ENCODE measurements at places on chromosomes 16 and 17.

- DNase-seq = no peak
Measured at GRCh38 chr16:28910086-28911031, 14.7 kb downstream of the RABEP2 start.

DNA sequence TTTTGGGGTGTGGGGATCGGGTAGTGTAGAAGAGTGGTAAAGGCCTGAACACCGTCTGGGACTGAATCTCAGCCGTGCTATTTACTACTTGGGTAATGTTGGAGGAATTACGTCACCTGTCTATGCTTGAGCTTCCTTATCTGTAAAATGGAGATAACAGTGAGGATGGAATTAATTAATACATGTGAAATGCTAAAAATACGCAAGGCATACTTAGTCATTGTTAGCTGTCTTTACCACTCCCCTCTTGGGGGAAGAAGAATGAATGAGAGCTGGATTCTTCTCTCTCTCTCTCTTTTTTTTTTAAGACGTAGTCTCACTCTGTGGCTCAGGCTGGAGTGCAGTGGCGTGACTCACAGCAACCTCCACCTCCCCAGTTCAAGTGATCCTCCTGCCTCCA lies 41.1 kb upstream of the TANGO6 start:
- no peak for DNase-seq

GRCh38 chr17:17805575-17805974 lies 31.2 kb downstream of the SREBF1 start:
- no peak for DNase-seq

GRCh38 chr16:13061691-13062090 lies 160.3 kb downstream of the SHISA9 start:
- DNase-seq = no peak

DNA sequence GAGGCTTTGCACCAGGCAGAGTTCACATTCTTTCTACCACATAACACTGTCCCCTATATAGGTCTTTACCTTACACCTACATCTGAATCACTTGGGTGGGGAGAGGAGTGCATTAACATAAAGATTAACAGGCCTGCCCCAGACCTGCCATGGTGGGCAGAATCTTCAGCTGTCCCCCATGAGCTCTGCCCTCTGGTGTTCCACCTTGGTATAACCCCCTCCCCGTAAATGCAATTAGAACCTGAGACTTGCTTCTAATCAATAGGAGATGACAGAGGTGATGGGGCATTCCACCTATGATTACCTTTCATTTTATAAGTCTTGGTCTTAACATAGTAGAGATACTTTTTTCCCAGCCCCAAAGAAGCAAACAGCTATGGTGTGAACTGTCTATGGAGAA lies 20.4 kb upstream of the GRIN2A start:
- no peak for DNase-seq

GRCh38 chr16:64711026-64711425 lies 410.8 kb downstream of the CDH11 start:
- DNase-seq = no peak

DNA sequence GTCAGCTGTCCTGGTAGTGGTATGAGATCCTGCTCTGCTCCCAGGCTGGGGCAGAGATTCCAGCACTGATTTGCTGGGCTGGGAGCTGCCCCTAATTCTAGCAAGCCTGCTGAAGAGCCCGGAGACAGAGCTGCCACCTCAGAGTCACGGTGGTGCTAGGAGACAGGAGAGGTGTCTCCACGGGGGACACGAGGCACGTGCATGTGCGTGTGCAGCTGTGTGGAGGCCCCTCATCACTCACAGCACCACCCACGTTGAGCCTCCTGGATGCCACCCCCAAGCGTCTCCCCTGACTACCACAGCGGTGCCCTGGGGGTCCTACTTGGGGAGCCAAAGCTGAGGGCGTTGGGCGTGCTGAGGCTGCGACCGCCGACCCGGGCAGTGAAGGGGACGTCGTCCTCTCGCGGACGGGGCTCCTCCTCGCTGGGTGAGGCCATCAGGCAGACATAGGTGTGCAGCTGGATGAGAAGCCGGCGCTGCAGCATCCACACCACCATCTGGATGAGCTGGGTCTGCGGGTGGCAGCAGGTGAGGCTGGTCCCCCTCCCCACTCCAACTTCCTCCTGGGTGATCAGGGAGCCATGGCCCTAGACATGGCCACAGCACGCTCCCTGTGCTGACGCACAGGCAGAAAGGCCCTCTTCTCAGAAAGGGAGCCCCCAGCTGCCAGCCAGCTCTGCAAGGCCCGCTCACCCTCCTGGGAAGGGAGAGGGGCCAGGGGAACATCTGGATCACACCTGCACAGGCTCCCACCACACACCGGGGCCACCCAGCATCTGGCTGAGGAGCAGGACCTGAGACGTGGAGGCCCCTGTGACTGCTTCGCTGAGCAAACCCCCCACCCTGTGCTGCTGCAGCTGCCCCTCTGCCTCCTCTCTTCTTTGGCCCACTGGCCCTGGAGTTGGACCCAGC lies 11.6 kb downstream of the MPG start:
- no peak for DNase-seq

- no peak for DNase-seq
Measured at GRCh38 chr17:36941265-36942010, 4.2 kb downstream of the LHX1 start.

GRCh38 chr16:78823027-78823426 lies 723.6 kb downstream of the WWOX start:
- DNase-seq = no peak

DNA sequence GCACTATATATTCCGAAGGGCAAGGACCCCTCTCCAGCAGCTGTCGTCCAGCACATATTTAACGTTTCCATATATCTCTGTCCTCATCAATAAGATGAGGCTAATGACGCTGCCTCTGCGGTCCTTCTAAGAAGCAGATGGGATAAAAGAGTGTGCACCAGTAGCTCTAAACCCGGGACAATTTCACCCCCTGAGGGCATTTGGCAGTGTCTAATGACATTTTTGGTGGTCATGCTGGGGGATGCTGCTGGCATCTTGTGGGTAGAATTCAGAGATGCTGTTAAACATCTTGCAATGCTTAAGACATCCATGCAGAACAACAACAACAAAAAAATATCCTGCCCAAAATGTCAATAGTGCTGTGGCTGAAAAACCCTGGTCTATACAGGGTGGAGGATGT lies 372.9 kb downstream of the CDH13 start:
- no peak for DNase-seq

- DNase-seq = no peak
Measured at GRCh38 chr17:48773245-48773644, 43.8 kb downstream of the TTLL6 start.

GRCh38 chr17:36940313-36941264 lies 3.3 kb downstream of the LHX1 start:
- no peak for DNase-seq

GRCh38 chr16:970386-970765 lies 408 bp downstream of the LMF1 start:
- no peak for DNase-seq

DNA sequence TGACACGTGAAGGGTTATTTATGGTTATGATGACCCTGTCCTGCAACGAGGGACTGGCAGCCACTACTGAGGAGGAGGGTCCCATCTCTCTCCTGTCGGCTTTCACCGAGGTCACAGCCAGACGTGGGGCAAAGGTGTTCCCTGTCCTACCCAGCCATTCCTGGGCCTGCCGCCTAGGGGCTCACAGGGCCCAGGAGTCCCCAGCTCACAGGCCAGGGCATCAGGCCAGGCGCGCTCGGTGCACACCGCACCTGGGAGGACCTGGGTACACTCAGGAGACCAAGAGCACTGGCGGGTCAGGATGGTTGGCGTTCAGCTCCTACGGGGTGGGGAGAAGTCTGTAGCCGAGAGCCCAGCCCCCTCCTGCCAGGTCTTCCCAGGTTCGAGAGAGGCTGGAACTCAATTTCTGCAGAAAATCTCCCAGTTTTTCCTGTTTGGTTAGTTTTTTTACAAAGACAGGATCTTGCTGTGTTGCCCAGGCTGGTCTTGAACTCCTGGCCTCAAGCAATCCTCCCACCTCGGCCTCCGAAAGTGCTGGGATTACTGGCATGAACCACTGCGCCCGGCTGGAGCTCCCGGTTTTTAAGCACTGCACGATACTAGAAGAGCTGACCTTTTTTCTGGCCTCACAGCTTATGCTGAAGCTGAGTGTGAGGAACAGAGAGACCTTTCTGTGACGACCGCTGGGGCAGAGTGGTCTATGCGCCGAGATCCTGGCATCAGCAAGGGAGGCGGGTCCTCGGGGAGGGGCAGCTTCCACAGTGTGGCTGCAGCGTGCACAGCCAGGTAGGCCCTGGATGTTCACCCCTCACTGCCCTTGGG lies 7.7 kb downstream of the CYBC1 start:
- no peak for DNase-seq
